Activated naive CD4-positive, alpha-beta T cell treated with anti-CD3 and anti-CD28 coated beads, Interleukin-2, amount 10 ng/mL, durations not matched to agents 5 hours and 36 hours (primary cell): ENCODE measurements at places on chromosomes 3 and 15. TPM values are rescaled to one million over a fixed set of nuclear protein-coding genes. Genes with fewer than 3 reads are reported as not detected.

The BHLHE40 gene
- total RNA-seq = 214 TPM

The A4GNT gene
- total RNA-seq = not detected

The DZIP1L gene
- total RNA-seq = 0.43 TPM

The GPR160 gene
- 17.4 TPM for total RNA-seq

The TEX55 gene
- total RNA-seq = not detected

The CYP1A2 gene
- not detected for total RNA-seq

The ATRIP gene
- 13.5 TPM for total RNA-seq

The GXYLT2 gene
- not detected for total RNA-seq

The APOD gene
- total RNA-seq = not detected

The GABRA5 gene
- not detected for total RNA-seq

The SH2D7 gene
- total RNA-seq = not detected

The ACOX2 gene
- total RNA-seq = not detected

The KBTBD13 gene
- not detected for total RNA-seq

The ZBTB20 gene
- 12.0 TPM for total RNA-seq

The AADACL2 gene
- not detected for total RNA-seq

The PDCD10 gene
- total RNA-seq = 59.4 TPM

The LTF gene
- total RNA-seq = not detected

The TPRG1 gene
- total RNA-seq = 0.24 TPM

The GPR176 gene
- 0.07 TPM for total RNA-seq

The GOLGA6L4 gene
- 0.75 TPM for total RNA-seq

The KY gene
- total RNA-seq = not detected

The PPP2R3A gene
- total RNA-seq = 0.15 TPM

The CPN2 gene
- not detected for total RNA-seq
